Activated CD4-positive, alpha-beta T cell treated with anti-CD3 and anti-CD28 coated beads for 24 hours (primary cell): ENCODE measurements at places on chromosomes 4 and X.

DNA sequence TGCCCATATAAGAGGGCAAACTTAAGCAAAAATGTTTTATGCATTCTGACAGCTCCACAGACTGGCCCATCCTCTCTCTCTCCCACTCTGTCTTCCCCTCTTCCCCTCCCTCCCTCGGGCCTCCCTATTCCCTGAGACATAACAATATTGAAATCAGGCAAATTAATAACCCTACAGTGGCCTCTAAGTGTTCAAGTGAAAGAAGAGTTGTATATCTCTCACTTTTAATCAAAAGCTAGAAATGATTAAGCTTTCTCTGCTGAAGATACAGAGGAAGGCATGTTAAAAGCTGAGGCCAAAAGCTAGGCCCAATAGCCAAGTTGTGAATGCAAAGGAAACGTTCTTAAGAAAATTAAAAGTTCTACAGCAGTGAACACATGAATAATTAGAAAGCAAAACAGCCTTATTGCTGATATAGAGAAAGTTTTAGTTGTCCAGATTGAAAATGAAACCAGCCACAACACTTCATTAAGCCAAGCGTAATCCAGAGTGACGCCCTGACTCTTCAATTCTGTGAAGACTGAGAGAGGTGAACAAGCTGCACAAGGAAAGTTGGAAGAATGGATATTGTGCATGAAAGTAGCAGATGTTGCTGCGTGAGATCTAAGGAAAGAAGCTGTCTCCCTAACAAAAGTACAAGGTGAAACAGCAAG, 54.9 kb downstream of the USO1 start:
- no peak for DNase-seq

DNA sequence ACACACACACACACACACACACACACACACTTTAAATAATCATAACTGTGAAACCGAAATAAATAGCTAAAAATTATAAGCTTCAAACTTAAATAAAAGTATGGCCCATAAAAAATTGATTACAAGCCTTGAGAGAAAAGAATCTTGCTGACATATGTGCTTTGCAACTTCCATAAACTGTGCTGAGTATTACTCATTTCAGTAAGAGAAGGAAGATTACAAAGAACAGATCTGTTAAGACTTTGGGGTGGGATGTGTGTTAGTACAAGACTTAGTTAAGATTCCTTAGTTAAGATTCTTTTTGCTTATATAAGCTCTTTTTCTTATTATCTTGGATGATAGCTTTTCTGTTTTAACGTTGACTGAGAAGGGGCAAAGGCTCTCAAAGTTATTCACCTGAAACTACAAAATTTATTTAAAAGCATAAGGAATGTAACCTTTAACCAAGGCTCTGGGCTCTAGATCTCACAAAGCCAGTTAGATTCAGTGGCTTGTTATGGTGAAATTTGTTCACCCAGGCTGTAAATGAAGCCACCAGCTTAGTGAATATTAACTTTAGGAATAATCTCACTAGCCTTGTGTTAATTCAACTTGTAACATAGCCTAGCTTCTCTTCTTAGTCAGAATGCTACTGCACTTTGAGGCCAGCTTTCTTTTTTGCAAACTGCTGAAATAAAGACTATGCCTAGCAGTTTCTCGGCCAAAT, 58.2 kb downstream of the ARSJ start:
- no peak for DNase-seq

DNA sequence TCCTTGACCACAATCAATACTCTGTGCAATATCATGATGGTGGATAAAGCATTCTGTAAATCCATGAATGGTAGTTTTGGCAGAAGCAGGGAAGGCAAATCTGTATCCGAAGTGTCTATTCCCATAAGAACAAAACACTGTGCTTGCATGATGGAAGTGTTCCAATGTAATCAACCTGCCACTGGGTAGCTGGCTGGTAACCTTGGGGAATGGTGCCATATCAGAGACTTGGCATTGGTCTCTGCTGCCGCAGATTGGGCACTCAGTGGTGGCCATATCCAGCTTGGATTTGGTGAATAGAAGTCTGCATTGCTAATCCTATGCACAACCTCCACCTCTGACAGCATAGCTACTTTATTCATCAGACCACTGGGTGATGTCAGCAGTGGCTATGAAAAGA, 114.3 kb upstream of the EMCN start:
- no peak for DNase-seq

DNA sequence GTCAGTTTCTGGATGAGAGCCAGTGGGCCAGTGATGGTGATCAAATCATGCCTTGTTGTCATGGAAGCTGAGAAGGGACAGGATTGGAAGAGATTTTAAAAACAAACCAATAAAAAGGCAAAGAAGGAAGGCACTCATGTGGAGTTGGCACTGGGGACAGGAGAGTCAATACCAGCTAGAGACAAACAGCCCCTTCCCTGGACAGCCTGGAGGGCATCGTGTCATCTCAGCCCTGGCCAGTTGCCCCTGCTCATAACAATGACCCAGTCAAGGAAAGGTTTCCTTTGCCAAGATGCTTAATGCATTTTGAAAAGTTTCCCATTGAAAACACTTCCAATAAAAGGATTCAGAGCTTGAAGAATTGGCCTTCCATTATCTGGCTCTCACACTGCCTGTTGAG, 55.5 kb downstream of the SCML1 start:
- no peak for DNase-seq

GRCh38 chr4:173013232-173013930, 155.2 kb upstream of the GALNT7 start:
- DNase-seq = peak; percentile 42

DNA sequence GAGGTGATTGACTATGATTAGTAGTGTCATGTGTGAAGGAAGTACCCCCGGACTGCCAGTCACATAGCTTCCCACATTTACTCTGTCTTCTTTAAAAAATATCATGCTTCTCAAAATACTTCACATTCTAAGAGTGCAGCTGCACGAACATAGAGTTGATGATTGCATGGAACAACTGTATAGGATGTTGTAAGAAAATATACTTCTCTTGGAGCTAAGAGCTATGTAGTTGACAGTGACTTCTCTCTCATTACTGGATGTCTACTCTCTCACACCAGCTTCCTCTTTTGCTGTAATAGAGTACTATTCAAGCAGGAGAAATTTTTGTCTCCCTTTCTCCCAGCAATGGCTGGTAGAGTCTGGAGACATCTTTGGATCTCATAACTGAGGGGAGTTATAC, 99.4 kb upstream of the PUDP start:
- no peak for DNase-seq

DNA sequence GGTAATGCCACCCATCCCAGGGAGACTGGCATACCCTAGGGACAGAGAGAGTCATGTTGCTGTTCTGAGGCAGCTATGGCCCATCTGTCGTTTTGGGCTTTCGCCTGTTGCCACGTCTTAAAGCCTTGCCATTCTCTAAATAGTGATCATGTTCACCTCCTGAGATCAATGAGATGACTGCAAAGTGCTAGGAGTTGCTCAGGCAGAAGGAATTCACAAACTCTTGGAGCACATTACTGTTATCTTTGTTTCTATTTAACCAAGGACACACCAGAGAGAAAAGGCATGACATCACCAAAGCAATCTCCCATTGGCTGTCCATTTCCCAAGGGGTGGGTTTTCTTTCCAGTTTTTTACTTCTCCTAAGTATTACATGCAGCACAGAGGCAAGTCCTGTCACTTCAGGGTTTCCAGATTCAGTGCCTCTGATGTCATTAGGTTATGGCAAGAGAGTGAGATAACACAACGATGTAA, 37.1 kb upstream of the SETD7 start:
- DNase-seq = no peak

DNA sequence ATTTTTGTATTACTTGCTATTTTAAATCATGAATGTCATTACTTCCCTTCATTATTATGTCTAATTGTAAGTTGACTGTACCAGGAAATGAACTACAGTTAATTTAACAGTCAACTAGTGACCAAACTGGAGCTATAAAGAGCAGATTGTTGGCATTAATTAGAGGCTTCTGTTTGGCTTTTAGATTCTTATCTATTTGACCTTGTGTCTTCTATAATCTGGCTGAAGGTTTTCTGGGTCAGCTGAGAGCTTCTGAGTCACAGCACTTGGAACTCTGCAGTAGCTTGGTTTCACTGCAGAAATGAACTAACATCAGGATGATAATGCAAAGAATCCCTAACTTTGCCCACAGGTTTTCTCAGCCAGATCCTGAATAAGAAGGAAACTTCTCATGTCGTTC, 169.2 kb upstream of the LEF1 start:
- no peak for DNase-seq

DNA sequence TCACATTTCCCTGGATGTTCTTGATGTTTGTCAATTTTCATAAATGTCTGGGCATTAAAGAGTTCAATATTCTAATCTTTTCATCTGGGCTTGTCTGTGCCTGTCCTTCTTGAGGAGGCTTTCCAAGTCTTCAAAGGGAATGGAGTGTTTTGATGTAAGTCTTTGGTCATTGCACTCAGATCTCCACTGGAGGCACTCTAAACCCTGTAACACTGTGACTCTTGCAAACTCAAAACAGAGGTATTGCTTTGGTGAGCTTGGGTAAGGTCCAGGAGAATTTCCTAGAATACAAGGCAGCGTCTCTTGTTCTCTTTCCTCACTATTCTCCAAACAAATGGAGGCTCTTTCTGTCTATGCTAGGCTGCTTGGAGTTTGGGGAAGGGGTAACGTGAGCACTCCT, 1118.1 kb upstream of the PABPC4L start:
- DNase-seq = no peak

DNA sequence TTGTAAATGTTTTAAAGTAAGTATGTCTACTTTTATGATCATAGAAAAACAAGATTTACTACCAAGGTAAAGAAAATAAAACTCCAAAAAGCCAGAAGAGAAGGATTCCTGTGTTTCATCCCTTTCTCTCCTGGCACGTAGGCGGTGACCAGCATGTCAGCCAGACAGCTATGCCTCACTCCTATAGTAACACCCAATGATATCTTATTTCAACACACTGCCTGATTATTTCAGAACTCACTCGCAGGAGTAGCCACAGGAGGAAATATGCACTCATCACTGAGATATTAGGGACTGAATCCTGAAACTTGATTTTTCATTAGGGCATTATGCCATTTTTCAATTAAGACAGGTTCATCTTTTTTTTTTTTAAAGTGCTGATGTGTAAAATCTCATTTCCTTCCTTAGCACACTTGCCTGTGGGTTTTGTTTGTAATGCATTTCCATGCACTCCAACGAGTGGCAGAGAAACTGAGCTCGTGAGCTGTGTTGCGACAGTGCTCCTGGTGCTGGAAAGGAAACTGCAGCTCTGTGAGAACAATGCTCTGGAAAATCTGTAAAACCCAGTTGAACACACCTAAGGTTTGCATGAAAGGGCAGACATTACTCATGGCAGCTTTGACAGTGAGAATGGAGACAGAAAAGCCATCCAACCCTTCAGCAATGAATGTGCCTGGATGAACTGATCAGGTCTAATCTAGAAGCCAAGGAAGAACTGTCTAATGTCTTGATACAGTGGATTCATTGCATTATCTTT, 18.2 kb downstream of the RAI2 start:
- DNase-seq = no peak

- DNase-seq = no peak
These were observed 72.3 kb downstream of the IGSF1 start for GRCh38 chrX:131216828-131217227.

DNA sequence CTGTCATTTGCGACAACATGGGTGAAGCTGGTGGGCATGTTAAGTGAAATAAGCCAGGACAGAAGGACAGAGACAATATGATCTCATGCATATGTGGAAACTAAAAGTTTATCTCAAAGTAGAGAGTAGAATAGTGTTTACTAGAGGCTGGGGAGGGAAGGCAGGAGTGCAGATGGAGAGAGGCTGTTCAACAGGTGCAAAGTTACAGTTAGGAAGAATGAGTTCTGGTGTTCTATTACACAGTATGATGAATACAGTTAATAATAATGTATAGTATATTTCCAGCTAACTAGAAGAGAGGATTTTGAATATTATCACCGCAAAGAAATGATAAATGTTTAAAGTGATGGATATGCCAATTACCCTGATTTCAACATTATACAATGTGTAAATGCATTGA, 69.8 kb downstream of the FBXL5 start:
- DNase-seq = no peak

DNA sequence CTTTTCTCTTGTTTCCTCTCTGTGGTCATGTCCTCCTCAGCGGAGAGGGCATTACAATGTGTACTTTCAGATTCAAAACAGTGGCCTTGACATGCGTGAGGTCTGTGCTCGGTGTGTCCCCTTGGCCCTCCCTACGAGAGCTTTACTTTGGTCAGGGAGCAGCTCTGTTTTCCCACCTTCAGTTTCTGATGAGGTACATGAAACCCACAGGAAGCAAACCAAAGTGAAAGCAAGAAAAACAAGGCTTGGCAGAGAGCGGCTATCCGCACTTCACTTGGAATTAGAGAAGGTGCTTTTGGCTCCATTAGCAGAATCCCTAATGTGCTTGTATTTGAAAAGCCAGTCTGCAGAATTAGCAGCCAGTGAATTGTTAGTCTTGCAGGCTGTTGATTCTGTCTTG, 19.5 kb upstream of the BOD1L1 start:
- DNase-seq = no peak

DNA sequence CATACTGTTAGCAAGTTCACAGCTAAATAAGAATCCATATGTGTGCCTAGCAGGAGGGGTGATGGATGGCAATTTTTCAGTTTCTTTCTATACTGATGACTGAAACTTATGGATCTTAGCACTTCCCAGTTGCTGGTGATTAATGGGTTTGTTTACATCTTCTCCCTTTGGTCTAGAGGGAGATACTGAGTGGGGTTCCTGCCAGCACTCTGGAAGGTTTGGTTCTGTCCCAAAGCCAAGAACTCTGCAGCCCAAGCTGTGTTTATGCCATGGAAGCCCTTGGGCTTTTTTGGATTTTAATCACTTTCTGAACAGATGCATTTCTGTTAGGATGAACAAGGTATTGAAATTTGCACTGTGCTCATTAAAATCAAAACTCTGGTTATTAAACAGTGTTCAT, 43.5 kb downstream of the DDIT4L start:
- DNase-seq = no peak

GRCh38 chr4:8260656-8261111, 8.9 kb upstream of the HTRA3 start:
- DNase-seq = no peak

DNA sequence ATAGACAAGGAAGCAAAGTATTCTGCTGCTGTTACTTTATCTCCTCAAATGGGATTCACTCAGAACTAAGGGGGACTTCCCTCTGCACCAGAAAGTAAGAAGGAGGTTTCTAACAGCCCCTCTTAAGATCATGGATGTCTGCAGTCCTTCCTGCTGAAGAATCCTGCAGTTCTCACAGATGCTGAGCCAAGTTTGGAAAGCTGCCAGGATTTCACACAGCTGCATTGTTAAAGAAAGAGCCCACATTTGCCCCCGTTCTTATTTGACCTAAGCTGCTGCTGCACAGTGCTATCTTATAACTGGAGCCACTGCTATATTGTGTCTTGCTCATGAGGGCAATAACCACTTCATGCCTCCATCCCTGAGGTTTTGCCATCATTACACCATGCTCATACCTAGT, 81.1 kb downstream of the FAAH2 start:
- no peak for DNase-seq

DNA sequence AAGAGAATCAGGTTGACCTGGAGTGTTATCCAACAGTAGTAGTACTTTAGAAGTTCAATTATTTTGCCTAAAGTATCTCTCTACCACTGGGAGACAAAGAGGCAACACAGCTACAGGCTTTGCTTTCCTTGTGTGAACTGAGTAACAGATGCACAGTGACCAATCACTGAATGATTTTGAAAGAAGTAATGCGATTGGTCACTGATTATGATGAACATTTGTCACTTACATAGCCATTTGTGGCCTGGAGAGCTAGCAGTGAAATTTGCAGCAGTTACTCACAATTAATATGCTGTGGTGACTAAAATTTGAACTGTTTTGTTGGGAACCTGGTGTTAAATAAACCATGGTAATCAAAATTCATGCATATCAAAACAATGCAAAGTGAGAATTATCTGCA, 508.7 kb upstream of the DIPK2B start:
- DNase-seq = no peak
